ENCODE measurements at places on chromosomes 1 and 21.
A peak's percentile ranks its signal among the peaks of the same experiment; 100 is the strongest.

DNA sequence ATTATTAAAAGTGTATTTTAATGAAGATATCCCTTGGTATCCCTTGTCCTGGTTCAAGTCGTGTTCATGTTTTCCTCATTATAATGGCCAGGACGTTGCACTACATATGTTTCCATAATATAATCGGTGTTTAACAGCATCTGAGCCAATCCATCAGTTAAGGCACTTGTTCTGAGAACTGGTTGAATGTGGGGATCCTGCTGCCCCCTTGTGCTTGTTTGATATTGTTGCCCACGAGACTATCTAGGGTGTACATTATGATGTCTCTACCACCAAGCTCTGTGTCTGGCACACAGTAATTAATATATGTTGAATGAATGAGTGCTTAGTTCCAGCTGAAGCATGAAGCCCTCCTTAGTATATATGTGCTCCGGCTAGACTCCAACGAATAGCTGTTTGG, 193.0 kb downstream of the CACNA1E start:
- DNase-seq: no peak

DNA sequence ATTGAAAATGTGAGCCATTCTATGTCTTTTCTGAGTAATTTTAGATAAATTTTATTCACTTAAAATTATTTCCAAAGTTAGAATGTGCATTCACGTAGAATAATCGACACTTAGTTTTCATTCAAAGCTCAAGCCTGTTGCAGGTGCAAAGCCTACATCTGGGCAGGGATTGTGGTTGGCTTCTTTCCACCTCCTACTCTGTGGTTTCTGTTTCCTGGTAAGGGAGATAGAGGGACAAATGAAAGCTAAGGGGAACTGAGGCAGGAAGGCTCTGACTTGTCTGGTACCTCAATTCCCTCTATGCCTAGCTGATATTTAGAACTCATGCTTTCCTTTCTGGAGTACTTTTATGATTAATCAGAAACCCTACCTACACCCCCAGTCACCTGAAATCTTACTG, 251.2 kb upstream of the DPYD start:
- no peak for DNase-seq

DNA sequence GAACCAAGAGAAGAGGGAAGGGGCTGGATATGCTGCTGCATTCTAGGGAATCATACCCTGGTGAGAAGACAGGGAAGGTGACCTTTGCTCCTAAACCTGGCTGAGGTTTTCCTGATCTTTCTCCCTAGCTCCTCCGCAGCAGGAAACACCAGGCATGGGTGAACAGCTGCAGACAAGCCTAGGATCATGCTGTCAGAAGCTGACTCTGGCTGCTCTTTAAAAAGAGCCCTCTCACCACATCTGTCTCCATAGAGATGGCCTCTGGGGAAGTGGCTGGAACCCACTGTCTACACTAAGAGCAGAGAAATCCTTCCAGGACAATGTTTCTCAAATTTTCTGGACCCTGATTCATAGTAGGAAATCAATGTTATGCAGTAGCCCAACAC, 57.6 kb downstream of the CD34 start:
- DNase-seq: no peak

GRCh38 chr1:235023711-235024439, 104.8 kb downstream of the TOMM20 start:
- no peak for DNase-seq

GRCh38 chr1:1614204-1614953, 921 bp upstream of the MIB2 start:
- DNase-seq: no peak

- DNase-seq: no peak
Observed at GRCh38 chr1:3625151-3625907, 514 bp downstream of the TPRG1L start.

DNA sequence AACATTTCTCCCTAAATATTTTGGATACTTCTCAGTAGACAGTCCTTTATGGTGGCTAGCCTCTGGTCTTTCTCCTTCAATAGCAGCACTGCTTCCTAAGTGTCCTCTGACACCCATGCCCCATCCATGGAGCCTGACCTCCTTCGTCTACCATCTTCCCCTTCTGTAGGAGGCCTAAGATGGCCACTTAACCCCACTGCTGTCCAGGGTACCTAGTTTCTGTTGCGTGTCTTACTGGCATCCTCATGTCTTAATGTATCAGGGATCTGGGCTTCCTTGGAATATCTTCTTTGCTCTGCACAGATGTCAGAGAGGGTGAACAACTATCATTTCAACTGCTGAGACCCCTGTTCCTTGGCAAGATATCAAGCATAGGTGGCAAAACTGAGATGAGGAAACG, 5.4 kb upstream of the KIRREL1 start:
- no peak for DNase-seq

DNA sequence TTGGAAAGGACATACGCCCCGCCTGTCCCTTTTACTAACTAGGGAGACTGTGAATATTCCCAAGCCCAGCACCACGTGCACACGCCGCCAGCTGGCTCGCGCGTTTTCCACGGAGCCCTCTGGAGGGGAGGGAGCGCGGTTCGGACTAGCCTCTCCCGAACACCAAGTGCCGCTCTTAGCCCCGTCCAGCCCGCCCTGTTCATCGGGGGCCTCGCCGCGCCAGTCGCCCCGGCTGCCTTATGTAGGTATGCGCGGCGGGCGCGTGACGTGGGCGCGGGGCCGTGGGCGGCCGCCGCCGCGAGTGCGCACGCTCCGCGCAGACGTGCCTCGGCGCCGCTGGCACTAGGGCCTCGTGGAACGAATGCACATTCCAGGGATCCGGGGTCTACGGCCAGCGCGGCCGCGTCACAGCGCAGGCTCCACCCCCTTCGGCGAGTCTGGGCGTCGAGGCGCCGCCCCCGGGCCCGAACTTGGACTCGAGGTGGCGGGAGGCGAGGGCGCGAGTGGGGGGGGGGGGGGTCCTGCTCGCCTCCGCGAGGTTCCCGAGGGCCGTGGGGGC, 767 bp upstream of the IRF2BP2 start:
- peak; percentile 96 for DNase-seq

GRCh38 chr1:3707939-3708328, 44.3 kb upstream of the CCDC27 start:
- no peak for DNase-seq

DNA sequence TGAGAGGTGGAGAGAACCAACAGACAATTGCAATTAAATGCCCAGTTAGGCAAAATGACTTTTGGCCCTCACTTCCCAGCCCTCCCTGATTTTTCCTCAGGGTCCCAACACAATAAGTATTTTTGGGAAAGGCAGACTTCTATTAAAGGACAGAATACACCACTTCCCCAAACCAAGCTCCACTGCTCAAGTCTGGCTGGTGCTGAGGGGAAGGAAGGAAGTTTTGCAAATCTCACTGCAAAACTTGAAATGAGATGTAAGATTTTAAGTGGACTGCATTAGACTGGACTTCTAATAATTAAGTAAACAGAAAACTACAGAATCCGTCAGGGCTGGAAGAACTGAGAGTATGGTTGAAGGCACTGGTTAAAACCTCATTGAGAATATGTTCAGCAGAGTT, 32.2 kb upstream of the CD1D start:
- no peak for DNase-seq

DNA sequence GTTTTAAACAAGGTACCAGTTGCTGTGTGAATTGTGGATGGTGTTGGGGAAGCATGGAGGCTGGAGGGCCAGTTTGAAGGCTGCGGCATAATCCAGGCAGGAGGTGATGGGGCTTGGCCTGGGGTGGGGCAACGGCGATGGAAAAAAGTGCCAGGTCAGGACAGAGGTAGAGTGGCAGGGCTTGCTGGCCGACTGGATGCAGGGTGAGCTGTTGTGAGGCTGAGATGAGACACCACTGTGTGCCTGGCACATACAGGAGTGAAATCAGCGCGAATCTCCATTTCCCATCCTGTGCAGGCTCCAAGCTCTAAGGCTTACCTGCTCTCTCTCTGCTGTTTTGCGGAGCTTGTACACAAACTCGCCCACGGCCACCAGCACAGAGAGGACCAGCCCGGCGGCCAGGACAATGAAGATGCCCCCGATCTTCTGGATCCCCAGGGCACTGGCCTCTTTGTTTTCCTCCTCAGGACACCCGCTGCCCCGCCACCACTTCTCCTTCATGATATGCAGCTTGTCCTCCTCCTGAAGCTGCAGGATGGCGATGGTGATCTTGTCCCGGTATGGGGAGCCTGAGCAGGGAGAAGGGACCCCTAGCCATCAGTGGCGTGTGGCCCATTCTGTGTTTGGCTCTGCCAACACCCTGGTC, 229.5 kb downstream of the GRIK3 start:
- no peak for DNase-seq

DNA sequence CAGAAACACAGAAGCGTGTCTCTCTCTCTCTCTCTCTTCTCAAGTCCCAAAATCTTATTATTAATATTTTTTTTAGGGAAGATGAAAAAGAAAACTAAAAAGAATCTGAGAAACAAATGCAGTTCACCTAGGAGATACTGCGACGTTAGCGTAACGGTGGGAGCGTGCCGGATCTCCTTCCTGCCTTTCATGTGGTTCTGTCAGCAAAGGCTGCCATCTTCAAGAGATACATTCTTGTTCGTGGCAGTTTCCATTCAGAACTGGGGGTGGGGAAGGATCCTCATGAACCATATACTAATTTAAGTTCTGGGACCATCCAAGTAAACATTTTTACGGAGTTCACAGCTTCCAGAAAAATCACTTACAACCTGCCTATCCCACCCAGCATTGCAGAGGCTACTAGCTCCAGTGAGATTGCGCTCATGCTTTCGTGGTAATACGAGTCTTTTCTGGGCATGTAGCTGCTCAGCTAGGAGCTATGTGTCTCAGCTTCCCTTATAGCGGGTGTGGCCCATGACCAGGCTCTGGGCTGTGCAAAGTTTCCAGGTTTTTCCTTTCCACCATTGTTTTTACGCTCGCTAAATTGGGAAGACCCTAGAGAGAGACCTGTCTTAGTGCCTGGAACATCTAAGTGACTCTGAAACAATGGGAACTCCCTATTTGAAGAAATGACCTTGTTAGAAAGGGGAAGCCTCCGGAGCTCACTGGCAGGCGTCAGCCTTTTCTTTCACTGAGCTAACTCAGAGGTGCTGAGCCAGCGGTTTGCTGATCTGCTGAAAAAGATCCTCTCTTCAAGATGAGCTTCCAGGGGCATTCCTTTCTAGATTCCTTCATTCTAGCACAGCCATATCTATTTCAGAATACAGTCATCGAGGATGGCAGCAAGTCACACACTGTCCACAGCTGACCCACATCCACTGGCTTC, 17.3 kb downstream of the SLAMF1 start:
- DNase-seq: no peak

GRCh38 chr21:15301736-15302135, 236.9 kb upstream of the NRIP1 start:
- no peak for DNase-seq

DNA sequence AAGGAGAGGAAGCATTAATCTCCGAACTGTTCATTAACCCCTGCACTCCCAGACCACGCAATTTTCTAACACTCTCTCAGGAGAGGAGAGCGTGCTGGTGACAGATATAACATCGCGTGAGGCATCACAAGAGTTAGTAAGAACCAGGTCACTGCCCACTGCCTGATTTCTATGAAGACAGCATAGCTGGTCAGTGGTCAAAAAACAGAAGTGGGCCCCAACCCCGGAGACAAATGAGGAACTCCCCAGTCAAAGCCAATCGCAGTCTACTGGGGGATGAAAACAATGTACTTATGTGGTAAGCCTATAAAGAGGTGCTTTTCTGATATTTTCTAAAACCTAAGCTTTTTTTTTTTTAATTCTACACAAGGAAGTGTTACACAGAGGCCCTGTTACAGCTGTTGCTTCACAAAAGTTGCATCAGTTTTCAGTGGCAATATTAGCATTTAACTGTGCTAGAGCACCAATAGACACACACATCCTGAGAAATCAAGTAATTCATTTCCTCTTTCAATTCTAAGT, 231.8 kb upstream of the IRF2BP2 start:
- DNase-seq: no peak

DNA sequence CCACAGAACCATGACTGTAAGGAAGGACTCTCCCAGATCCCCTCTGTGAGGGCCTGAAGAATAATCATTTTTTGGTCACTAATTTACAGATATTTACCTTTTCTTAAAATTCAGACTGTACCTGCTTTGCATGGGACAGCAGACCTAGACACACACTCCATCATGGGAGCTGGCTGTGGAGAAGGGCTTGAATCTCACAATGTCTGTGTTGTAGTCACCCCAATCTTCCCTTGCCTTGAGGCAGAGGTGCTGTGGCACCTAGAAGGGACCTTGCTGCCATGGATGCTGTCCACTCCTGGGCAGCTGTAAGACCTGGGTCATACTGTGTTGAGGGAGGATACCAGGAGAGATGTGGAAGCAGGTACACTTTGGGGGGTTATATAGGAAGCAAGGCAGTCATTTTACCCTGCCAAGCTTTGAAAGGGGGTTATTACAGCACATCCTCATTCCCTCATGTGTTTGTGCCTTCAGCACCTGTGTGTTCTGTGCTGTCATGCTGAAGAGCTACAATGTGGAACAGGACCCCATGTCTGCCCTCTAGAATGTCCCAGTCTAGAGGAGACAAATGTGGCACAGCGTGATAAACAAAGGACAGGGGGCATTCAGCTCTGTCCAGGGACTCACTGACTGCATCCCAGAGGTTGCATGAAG, 27.1 kb downstream of the TRAF5 start:
- DNase-seq: no peak

- DNase-seq: no peak
Observed at GRCh38 chr1:117267232-117267774, 56.6 kb upstream of the VTCN1 start.

GRCh38 chr1:94892604-94893254, 34.2 kb downstream of the CNN3 start:
- no peak for DNase-seq

- no peak for DNase-seq
Observed at GRCh38 chr1:185835191-185835590, 101.0 kb downstream of the HMCN1 start.

DNA sequence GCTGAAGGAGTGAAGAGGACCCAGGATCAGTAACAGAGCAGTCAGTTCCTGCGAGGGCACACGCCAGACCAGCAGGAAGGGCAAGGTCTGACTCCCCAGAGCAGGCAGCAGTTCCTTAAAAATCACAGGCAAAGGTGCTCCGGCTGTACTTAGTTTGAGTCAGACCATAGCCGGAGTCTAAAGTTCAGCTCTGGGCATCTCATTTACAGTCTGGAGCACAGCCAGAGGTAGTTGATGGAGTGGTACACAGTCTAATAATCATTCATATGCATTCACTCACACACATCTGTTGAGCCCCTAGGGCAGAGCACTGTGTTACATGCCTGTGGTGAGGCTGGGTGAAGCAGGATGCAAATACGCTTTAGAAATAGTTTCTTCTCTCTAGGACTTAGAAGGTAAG, 7.3 kb upstream of the AMIGO1 start:
- no peak for DNase-seq

DNA sequence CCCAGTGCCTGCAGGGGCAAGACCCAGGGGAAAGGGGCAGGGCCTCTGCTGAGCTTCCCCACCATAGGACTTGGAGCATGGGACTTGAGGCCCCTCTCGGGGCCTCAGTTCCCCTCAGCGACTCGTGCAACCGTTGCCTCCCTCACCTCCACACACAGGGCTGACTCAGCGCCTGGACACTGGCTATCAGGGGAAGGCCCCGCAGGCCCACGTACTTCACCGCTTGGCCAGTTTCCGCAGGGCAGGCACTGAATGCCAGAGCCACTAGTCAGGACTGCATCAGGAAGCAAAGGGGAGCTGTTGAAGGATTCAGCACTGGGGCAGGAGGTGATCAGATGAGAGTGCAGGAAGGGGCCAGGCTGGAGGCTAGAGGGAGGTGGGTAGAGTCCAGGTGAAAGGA, 15.5 kb upstream of the FAM131C start:
- no peak for DNase-seq

Measured in breast epithelium (tissue), 4 donors.